ENCODE measurements at places on chromosomes 1 and 21.

- DNase-seq = peak; percentile 31
Measured at GRCh38 chr1:28684937-28685336, 16.4 kb downstream of the GMEB1 start.

DNA sequence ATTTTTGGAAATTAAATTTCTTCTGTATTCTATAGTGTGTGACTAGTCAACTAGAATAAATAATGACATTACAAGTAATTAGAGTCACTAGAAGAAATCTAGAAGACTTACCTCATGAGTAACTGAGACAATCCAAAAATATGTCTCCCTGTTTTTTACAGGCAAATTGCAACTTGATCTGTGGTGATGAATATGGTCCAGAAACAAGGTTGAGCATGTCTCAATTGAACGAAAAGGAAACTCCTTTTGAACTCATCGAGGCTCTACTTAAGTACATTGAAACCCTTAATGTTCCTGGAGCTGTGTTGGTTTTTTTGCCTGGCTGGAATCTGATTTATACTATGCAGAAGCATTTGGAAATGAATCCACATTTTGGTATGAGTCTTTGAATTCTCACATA lies 36.7 kb downstream of the DHX9 start:
- DNase-seq = no peak

- DNase-seq = no peak
Measured at GRCh38 chr1:214331180-214331579, 50.2 kb downstream of the SMYD2 start.

- DNase-seq = no peak
Measured at GRCh38 chr1:236101233-236102200, 36.6 kb upstream of the NID1 start.

- peak; percentile 9 for DNase-seq
Measured at GRCh38 chr1:24584171-24584647, 28.3 kb downstream of the NCMAP start.

- DNase-seq = no peak
Measured at GRCh38 chr21:17494051-17494450, 18.8 kb upstream of the CXADR start.

GRCh38 chr21:29462479-29462878 lies 163.8 kb downstream of the BACH1 start:
- DNase-seq = no peak

DNA sequence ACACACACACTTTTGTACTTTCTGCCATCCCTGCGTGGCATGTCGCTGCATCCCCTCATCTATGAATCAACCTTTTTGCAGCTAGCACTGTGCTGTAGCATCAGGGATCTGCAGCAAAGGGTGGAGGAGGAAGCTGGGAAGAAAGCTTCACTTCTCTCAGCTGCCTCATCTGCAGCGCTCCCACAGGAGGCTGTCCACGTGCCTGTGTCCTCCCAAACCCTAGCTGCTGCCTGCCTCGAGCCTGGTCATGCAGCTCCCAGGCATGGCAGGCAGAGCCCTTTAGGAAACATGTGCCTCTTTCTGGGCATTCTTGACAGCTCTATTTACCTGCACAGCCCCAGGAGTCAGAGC lies 262.1 kb upstream of the SGIP1 start:
- no peak for DNase-seq

DNA sequence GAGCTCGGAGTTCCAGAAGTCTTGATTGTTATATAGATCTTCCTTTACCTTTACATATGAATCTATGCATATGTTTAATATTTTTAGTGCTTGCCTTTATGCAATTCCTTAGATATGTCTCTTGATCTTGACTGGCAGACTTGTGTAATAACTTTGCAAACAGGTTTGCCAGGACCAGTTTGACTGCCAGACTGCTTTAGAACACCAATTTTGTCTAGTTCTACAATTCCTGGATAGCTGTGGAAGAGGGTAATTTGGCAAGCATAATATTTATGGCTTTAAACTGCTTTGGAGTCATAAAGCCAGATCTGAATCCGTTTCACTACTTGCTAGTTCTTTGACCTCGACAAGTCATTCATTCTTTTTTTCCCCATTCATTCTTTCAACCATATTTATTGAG lies 250.0 kb downstream of the FAF1 start:
- DNase-seq = no peak

DNA sequence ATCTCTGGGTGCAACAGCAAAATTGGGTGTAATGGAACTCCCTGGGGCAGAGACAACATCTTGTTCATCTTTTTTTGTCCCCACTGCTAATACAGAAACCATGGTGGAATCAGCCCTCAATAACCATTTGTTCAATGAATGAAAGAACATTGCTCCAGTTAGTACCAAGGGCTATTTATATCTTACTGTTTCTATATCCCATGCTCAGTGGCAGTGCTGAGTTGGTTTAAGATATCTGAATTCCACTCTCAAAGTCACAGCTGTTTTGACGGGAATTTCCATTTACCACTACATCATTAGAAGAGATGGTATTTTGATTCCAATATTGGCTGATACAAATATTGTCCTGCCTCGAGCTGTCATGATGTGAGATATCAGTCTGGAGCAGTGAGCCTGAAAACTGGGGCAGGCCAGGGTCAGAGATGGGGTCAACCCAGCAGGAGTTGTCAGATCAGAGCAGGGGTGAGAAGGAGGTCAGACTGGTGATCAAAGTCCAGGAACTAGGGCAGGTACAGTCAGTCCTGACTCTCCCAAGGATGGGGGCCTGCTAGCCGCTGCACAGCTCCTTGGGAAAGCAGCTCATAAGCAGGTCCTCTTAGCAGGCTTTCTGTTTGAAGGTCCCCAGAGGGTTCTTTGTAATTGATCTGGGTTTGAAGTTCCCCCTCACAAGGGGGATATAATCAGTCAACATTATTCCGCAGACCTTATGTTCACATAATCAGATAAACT lies 5.8 kb upstream of the PHC2 start:
- DNase-seq = no peak

- no peak for DNase-seq
Measured at GRCh38 chr1:68143633-68144032, 88.7 kb downstream of the WLS start.

DNA sequence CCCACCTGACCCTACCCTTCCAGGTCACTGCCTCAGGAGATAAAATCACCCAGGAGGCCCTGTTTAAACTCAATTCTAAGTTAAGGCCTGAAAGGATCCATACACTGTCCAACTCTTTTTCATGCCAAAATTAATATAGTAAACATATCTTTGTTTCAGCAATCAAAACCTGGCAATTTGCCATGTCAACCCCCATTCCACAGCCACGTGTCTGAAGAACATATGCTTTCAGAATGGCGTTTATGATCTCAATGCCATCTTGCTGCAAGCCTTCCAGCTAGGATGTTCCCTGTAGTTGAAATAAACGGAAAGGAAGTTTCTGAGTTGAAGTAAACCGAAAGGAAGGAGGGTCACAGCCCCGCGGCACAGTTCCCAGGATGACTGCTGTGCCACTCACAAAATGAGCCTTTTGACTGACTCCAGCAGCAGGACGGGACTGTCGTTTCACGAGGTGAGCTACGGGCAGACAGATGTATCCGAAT lies 472.0 kb downstream of the SMYD3 start:
- no peak for DNase-seq

GRCh38 chr1:63784489-63785390 lies 10.9 kb downstream of the ROR1 start:
- no peak for DNase-seq

DNA sequence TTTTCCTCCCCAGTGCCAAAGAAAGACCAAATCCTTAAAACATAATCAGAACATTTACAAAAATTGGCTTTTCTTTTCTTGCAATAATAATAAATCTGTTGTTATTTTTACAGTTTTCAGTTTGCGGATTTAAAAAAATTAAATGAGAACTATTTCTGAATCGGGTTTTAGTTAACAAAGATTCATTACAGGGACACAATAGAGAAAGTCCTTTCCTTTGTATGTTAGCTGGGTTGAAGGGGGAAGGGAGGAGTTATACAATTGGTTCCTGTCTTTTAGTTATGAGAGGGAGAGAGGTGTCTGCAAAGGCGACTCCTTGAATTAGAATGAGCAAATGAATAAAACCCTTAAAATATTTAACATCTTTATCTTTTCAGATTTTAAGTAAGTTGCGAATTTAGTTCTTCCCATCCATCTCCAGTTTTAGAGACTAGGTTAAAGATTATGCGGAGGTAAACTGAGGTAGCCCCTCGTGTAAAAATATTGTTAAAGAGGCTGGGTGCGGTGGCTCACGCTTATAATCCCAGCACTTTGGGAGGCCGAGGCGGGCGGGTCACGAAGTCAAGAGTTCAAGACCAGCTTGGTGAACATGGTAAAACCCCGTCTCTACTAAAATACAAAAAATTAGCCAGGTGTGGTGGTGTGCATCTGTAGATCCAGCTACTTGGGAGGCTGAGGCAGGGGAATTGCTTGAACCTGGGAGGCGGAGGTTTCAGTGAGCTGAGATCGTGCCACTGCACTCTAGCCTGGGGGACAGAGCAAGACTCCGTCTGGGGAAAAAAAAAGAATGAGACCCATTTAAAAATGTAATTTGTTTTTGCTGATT lies 3.9 kb downstream of the SPEN start:
- peak; percentile 36 for DNase-seq

DNA sequence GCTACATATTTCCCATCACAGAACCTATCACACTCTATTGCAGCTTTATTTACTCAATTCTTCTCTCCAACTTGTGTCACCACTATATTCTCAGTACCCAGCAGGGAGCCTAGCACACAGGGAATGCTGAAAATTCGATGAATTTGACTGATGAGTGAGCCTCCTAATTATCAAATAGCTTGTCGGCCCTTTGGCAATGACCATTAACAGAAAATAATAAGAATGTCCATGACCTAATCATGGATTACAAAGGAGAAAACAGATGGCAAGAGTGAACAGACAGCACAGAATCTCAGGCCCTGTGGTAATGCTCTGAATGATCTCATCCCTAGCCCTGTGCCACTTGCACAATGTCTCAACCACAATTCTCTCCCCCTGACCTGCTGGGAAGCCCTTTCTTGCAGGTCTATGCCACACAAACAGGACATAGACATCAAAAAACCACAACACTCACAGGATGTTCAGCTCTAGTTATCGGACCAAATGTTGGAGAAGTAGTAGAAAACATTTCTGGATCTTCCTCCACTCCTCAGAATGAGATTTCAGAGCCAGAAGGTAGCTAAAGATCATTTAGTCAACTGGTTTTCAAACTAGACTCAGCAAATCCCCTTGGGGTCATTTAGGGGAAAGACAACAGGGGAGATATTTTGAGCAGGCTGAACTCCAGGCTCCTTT lies 68.4 kb downstream of the LUZP1 start:
- peak; percentile 69 for DNase-seq

- DNase-seq = no peak
Measured at GRCh38 chr1:228267962-228268880, 60.4 kb downstream of the OBSCN start.

GRCh38 chr1:234629026-234629425 lies 19.0 kb upstream of the IRF2BP2 start:
- DNase-seq = no peak

DNA sequence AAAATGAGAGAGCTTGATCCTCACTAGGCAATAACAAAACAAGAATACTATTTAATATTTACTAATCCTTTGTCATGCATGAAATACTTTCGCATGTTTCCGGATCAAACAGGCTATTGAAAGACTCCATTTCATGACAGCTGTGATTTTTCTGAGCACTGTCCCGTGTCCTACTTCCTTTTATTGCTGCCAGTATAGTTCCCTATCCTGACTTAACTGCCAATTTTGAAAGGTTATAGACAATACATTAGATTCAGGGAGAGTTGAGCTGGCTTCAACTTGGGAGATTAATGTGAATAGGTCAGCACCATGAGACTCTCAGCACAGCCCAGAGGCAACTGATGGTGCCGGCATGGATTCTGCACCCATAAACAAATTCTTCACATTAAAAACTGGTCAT lies 225.8 kb downstream of the VAV3 start:
- no peak for DNase-seq

DNA sequence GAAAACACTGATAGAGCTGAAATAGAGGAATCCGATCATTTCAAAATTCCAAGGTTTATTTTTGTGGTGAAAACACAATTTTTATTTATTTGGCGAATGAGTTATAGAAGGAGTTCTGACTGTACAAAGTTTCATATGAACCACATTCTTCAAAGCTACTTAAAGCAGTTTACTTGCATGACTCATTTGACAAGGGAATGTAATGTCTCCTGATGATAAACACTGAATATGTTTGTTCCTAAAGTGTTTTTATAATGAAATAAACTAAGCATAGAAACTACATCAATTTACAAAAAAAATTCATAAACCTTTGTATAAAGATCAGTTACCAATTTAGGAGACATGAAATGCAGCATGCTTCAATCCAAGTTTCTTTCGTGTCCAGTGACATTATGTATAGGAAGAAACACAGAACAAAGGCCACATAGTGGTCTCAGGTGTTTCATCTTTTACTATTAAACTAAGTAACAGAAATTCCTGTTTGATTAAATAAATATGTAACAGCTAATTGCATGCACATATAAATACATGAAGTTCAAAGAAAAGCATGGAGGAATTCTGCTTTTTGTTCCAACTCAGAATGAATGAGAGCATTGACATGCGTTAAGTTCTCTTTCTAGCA lies 2.5 kb downstream of the PRKACB start:
- peak; percentile 67 for DNase-seq

DNA sequence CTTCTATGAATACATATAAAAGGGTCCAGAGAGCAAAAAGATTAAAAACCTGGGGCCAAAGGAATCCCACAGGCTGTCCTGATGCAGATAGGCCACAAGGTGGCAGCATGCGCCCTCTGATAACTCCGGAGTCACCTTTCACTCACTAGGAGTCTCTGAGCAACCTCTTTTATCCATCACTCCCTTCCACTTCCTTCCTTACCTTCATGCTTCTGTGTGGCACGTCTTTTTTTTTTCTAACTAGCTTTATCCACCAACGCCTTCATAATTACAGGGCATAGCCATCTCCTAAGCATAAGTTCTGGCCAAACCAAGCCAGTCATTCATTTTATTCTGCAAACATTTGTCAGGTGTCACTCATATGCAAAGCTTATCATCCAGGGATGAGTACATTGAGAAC lies 3.9 kb upstream of the PGLYRP4 start:
- peak; percentile 91 for DNase-seq

- no peak for DNase-seq
Measured at GRCh38 chr1:45437323-45437722, 53.6 kb downstream of the TESK2 start.

DNA sequence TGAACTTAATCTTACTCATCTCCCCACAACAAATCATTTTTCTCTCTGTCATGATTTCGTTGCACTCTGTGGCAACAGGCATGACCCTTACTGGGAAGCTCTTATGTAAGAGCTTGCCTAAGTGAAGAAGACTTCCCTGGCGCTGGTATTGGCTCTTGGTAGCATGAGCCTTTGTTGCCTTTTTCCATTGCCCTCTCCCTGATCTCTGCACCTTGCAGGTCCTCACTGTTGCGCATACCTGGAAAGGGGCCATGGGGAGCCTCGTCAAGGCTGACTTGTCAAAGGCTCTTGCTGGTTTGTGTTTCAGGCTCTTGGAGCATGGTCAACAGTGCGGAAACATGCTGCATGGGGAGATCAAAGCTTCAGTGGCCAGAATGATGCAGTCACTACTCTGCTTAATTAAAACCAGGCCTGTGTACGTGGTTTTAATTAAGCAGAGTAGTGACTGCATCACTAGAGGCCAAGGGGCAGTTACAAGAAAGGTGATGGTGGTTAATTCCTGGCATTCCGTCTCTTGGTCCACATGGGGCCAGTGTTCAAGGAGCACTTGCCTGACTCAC lies 141.3 kb downstream of the SPATA46 start:
- DNase-seq = no peak

Measured in hematopoietic multipotent progenitor cell treated with erythropoietin and hydrocortisone succinate and interleukin-3 and kit ligand, for 6 days (in vitro differentiated cells).